ENCODE measurements at places on chromosomes 12 and 14. TPM values are rescaled to one million over a fixed set of nuclear protein-coding genes. Genes with fewer than 3 reads are reported as not detected.

Gene SOS2
- total RNA-seq: 27.7 TPM

Gene FBLN5
- 215 TPM for total RNA-seq

Gene CNOT2
- total RNA-seq: 132 TPM

Gene EXOC5
- total RNA-seq: 74.6 TPM

Gene CLEC2D
- total RNA-seq: 4.1 TPM

Gene GIT2
- total RNA-seq: 52.3 TPM

Gene OAS1
- total RNA-seq: 10.6 TPM

Gene CLEC2A
- not detected for total RNA-seq

Gene KRT74
- total RNA-seq: not detected

Gene PLCZ1
- total RNA-seq: not detected

Gene SERPINA9
- not detected for total RNA-seq

Gene FITM1
- not detected for total RNA-seq

Gene BCL2L14
- not detected for total RNA-seq

Gene RNASE2
- not detected for total RNA-seq

Gene SLC38A1
- total RNA-seq: 13.3 TPM

Gene C12orf50
- total RNA-seq: not detected

Gene CFAP251
- 4.0 TPM for total RNA-seq

Gene RND1
- not detected for total RNA-seq
